Retina (tissue), 1 donor: ENCODE measurements at places on chromosomes 7 and 10.
A peak's percentile ranks its signal among the peaks of the same experiment; 100 is the strongest.

GRCh38 chr7:117323851-117324711 lies 1.2 kb upstream of the WNT2 start:
- DNase-seq = peak; percentile 84

DNA sequence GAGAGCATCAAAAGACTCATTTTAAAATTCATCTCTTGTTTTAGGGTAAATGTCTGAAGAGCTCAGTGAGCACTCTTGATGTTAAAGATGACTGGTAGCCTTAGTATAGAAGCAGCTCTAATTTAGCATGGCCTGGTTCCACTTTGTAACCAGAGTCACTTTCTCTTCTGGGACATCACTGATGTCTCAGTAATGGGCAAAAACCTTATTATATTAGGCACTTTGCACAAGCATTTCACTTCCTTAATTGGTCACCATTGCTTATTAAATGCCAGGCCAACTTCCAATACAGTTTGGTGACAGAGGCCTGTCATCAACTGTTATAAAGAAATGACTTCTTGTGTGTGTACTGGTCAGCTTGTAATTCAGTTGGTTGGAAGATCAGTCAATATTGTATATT lies 53.0 kb downstream of the STEAP1B start:
- DNase-seq = no peak

DNA sequence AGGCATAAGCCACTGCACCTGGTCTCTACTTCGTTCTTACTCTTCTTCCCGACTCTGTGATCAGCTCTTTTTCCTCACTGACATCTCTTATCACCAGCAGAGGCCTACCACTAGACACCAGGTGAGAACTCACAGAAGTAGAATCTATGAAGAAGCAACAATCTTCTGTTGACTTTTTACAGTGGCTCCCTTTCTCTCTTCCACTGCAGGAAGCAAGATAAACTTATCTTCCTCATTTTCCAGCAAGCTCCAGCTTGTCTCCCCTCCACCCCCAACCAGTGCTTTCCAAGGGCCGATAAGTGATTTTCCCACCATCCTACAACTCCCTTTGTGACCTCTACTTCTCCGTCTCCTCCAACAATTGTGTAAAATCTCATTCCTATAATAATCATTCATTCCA lies 45.5 kb downstream of the TLX1 start:
- DNase-seq = no peak

- no peak for DNase-seq
These were observed 261.4 kb downstream of the ADARB2 start for GRCh38 chr10:1475771-1476454.

DNA sequence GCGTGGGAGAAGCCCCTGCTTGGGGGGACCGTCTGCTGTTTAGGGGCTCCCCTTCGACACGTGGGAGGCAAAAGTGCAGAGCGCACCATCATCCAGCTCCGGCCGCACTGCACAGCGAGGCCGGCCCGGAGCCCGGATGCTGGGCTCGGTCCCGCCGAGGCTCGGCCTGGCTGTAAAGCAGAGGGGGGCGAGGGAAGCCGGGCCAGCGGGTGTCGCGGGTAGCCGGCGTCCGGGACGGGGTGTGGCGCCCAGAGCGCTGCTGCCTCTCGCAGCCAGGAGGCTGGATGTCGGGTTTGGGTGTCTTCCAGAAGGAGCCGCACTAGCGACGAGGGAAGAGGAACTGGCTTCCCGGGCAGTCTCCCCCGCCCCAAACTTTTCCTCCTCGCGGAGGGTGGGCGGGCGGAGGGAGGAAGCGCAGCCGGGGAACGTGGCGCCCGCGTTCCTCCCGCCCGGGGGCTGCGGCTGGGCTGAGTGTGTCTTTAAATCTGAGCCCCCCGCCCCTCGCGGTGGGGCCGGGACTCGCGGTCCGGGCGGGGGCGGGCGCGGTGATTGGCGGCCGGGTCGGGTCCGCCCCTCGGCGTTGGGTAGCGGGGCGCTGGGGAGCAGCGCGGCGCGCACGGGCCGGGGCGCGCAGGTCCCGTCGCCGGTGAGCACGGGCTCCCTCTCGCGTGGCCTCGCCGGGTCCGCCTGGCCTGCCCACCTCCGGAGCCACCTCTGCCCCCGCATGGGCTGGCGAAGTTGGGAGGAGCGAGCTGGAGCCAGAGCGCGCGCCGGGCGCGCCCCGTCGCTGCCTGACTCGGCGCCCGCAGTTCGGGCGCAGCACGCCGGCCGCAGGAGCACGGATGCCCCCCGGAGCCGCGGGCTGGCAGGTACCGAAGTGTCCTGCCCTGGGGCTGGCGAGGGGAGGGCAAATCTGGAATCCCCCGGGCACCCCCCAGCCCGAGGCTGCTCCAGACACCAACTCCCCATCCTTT lies at the start of gene PALD1:
TSS of gene PALD1 (plus strand) at position 577 of the 974 bp plus-strand sequence. CDS start 47,185 bp downstream, outside the sequence.
- DNase-seq = peak; percentile 82

DNA sequence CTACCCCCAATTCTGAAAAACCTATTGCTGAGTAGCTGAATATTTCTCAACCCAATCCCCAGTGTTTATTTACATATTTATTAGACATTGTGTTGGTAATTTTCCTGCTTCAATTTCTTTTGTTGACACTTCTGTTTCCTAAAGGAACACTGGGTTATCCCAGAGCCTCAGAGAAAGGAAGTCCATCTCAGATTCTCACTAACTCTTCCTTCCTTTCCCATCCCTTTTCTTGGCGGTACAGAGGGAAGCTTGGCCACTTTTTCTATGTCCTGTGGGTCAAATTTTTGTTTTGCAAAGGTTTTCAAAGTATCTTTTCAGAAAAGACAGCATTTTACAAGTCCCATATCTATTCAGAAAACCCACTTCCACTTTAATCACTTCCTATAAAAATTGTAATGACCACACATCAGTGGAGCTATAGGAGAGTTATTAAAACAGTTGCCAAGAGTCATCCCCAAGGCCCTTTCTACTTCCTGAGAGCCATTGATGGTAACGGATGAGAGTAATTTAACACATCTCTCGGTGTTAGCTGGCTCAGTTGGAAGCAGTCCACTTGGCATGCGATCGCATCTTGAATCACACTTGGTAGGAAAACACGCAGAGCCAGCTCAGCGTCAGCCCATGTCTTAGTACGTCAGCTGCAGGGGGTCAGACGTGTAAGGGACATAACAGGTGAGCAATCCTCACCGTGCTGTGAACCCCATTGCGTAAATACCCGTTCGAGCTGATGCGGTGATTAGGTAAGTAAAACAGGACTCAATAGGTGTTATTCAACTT lies 231.1 kb upstream of the ADARB2 start:
- DNase-seq = no peak

DNA sequence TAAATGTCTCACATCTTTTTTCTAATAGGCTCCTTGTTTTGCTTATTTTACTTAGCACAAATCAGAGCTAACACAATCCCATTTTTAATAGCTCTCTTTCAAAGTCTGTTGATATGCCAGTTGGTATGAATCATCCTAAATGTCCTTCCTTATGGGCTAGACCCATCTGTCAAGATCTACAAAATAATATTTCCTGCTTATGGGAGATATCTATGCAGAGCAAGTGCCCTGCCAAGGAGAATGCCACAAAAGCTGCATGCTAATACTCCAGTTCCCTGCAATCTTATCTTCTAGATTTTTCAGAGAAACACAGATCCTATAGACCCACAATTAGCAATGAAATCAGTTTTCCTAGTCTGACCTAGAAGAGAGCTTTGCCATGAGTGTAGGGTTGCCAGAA lies 230.8 kb upstream of the NPVF start:
- DNase-seq = no peak

DNA sequence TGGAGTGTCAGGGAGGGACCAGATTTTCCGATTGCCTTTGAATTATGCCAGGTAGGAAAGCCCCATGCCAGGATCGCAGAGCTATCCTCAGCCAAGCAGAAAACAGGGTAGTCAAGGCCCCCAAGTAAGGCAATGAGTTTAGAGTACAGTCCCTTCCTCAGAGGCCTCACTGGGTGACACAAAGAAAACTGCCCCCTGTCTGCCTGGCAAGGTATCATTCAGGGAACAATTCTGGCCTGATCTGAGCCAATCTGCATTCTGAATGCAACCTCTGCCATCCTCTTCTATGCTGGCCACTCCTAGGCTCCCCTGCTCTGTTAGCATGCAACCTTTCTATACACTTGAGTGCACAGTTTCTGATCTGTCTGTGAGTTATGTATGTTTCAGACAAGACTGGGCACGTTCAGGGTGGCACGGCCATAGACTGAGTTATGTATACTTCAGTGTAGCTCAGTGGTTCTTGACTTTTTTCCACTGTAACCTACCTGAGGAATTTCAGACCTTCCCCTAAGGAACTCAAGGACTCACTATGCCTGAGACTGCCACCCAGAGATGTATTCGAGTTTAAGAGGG lies 336.8 kb downstream of the PLXNA4 start:
- no peak for DNase-seq

GRCh38 chr7:3112479-3113134 lies 68.9 kb upstream of the CARD11 start:
- no peak for DNase-seq

DNA sequence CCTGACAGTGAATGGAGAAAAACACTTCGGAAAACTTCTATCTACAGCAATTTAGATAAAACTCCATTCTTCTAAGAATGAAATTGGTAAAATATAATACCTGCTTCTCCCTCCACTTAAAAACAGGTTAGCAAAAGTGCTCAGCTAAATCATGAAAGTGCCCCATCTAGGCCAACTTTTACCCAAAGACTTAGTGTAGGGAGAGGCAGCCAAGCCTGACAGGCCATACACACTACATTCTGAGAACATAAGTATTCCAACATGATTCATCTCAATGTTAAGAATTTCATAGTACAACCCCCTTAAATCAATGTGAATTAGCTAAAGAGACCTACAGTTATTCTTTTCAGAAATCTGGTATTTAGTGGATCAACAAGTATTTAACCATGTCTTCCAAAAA lies 7.2 kb downstream of the FAM3C start:
- no peak for DNase-seq

DNA sequence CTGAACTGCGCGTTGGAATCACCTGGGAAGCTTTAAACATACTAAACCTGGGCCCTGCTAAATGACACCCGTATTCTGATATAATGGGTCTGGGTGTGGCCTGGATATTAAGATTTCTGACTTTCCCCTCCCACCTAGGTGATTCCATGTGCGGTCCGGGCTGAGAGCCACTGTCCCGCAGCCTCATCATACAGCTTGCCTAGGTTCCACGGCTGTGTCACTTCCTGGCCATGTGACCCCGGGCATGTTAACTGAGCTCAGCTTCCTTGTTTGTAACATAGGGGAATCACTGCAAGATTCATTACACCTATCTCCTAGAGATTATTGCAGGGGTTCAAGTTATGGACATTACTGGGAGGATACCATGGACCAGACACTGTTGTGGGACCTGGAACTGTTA lies 472.7 kb upstream of the GALNT17 start:
- DNase-seq = no peak

DNA sequence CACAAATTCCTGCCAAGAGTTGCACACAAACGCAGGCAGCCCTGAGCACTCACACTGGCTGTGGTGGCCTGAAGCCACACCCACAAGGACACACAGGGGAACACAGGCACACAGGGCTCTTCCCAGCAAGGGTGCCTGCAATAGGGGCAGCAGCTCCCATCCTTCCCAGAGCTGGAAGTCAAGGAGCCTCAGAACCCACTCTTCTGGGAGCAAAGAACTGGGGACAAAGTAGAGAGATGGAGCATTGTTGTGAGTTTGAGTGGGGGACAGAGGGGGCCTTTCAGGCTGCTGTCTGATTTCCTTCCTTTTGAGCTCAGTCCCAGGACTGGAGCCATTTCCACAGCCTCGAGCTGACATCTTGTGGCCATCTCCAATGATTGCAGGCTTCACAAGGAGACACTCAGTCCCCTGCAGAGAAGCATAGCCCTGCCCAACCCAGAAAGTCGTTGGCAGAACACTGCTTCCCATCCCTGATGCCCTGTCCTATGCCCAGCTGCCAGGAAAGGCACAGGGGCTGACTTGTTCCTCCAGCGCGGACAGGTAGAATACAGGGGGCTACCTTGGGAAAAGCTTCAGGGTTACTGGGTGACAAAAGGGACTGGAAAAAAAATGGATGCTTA lies 34.4 kb upstream of the SLF2 start:
- peak; percentile 91 for DNase-seq

DNA sequence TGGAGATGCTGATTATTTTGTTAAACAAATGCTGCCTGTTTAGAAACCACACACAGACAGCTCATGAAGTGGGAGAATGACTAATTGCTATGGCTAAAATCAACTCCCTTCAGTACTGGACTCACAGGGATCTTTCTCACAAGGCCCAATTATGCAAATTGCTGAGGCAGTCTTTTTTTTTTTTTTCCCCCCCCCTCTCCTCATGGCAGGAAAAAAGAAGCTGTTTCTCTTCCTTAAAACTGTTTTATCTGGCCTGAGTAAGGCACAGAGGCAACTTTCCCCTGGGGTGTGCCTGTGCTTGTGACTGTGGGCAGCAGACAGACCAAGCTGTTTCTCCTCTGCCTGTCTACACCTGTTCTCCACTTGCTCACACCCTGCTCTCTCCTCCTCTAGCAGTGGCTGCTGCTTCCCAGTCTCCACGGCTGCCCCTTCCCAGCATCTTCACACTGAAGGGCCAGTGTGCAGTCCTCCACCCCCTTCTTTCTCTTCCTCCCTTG lies 65.4 kb upstream of the STEAP1B start:
- no peak for DNase-seq

DNA sequence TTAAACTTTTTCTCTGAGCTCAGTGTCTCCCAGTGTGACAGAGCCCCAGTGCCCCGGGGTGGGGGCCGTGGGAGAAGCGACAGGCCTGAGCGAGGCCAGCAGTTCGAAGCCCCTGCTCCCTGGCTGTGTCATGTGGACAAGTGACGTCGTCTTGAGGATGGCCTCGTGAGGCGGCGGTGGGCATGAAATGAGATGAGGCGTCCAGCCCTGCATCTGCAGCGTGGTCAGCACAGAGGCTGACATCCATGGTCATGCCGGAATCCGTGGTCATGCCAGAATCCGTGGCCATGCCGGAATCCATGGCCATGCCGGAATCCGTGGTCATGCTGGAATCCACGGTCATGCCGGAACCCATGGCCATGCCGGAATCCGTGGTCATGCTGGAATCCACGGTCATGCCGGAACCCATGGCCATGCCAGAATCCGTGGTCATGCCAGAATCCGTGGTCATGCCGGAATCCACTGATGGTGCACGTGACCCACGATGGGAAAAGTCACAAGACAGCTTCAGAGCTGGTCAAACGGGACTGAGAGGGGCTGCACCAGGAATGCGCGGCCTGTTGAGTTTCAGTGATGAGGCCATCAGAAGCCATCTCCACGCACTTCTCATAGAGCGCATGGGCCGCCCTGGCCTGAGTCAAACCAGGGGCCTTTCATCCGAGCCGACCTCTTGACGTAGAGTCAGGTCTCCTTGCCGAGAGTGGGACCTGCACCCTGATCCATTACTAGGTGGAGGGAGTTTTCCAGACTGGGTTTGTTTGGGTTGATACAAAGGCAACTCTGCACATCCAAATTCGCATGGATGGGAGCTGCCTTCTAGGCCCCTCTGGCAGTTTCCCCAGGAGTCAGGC lies 342.5 kb downstream of the PTPRN2 start:
- no peak for DNase-seq
